ENCODE measurements at places on chromosomes 13 and 19. TPM values are rescaled to one million over a fixed set of nuclear protein-coding genes. Genes with fewer than 3 reads are reported as not detected.

DNA sequence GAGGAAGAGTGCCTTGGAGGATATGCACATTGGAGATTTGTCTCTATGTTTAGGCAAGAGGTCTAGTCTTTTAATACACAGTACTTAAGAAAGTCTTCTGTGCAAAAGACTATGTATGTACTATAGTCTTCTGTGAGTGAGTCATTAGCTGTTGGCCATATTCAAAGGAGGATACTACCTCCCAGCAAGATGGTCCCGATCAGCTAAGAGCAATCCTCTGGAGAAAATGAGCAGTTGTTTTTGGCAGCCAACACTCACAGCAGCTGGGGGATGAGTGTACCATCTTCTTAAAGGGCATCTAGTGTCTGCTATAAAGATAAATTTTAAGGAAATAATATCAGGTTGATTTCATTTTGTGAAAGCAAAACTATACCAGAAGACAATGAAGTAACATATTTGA, 487.8 kb downstream of the KCTD12 start:
- H3K27ac ChIP-seq = no peak overlapping the region
- no peaks in the 10 kb centered on the region for H3K4me1 ChIP-seq

DNA sequence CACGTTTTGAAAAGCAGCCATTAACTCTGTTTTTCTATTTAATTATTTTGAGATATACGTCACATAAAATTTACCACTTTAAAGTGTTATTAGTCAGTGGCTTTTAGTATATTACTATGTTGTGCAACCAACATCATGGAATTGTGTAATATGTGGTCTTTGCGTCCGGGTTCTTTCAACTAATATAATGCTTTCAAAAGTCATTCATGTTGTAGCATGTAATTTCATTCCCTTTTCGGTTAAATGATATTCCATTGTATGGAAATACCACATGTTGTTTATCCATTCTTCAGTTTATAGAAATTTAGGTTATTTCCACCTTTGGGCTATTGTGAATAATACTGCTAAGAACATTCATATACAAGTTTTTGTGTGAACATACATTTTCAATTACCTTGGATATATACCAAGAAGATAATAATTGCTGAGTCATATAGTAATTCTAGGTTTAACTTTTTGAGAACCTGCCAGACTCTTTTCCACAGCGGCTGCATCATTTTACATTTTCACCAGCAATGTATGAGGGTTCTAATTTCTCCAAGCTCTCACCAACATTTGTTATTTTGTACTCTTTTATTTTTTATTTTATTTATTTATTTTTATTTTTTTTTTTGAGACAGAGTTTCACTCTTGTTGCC, 28.1 kb upstream of the CLDN10 start:
- no peak for DNase-seq

DNA sequence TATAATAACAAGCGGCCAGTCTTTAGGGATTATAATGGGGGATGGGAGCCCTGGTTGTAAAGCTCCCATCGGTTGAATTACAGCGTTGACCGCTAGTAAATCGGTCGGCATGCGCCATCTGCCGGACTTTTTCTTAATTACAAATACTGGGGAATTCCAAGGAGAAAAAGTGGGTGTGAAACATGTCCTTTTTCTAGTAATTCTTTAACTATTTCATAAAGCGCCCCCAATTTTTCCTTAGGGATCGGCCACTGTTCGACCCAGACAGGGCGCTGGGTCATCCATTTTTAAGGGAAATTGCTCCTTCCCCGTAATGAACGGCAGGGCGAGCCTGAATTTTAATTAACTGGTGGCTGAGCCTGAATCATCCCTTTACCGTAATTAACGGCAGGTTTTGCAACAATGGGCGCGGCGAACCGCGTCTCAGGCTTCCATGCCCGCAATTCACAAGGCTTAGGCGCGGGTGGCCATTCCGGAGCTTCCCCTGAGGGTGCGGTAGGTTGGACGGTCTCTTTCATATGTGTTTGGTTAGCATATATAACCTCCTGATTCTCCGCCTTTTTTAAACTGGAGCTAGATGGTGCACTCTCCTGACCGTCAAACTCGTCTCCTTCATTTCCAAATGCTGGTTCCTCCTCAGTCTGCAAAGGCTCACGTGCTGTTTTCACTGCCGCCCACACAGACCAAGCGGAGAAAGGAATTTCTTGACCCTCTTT, 30.2 kb upstream of the EVI5L start:
- H3K27ac ChIP-seq = no peak overlapping the region
- H3K4me1 ChIP-seq = peaks cover 5% of the 10 kb centered on the region
- no peaks in the 10 kb centered on the region for H3K36me3 ChIP-seq
- no peaks in the 10 kb centered on the region for H3K27me3 ChIP-seq

- no peak overlapping the region for H3K27ac ChIP-seq
- DNase-seq = no peak
- H3K36me3 ChIP-seq = no peaks in the 10 kb centered on the region
- H3K4me1 ChIP-seq = no peaks in the 10 kb centered on the region
These were observed 1147.5 kb downstream of the DIAPH3 start for GRCh38 chr13:59016250-59016649.

DNA sequence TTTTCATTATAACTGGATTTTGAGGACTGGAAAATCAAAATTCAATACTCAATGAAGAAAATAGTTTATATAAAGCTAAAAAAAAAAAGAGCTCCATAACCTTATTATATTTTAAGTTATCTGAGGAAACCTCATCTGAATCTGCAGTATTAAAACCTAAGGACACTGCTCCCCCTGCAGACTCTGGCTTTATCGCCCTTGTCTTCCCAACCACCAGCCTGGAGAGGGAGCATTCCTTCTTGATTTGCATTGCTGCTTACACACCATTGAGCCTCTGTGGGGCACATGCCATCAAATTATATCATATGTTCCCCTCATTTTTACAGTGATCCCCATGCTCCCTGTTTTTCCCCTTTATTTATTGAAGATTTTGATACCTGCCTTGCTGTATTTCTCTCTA, 871.4 kb upstream of the GPC6 start:
- H3K4me1 ChIP-seq = no peaks in the 10 kb centered on the region
- no peaks in the 10 kb centered on the region for H3K27me3 ChIP-seq
- no peak overlapping the region for H3K27ac ChIP-seq
- no peaks in the 10 kb centered on the region for H3K36me3 ChIP-seq
- no peak overlapping the region for H3K4me3 ChIP-seq
- DNase-seq = no peak

GRCh38 chr19:7561325-7561724, 25.8 kb downstream of the PNPLA6 start:
- H3K4me3 ChIP-seq = no peak overlapping the region
- no peak overlapping the region for H3K27ac ChIP-seq
- no peaks in the 10 kb centered on the region for H3K27me3 ChIP-seq
- no peak for DNase-seq
- H3K4me1 ChIP-seq = no peaks in the 10 kb centered on the region

- H3K4me3 ChIP-seq = no peak overlapping the region
- H3K27me3 ChIP-seq = no peaks in the 10 kb centered on the region
- no peak overlapping the region for H3K27ac ChIP-seq
- H3K4me1 ChIP-seq = no peaks in the 10 kb centered on the region
- no peak for DNase-seq
- no peaks in the 10 kb centered on the region for H3K36me3 ChIP-seq
These were observed 122.0 kb downstream of the UQCRFS1 start for GRCh38 chr19:29090783-29091526.

DNA sequence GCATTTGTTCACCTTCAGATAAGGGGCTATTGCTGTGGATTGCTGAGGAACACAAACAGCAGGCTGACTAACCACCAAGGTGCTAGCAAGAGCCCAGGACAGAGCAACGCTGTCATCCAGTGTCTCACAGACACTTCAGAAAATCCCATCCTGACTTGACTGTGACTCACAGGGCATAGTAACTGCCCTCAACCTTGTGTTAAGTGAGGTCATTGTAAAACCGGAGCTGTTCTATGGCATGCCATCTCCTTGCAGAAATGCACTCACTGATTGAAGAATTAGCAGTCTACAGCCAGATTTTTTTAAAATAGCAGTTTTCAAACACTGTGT, 51.1 kb downstream of the TNFRSF19 start:
- no peak for DNase-seq
- H3K4me1 ChIP-seq = no peaks in the 10 kb centered on the region
- no peaks in the 10 kb centered on the region for H3K36me3 ChIP-seq
- H3K27ac ChIP-seq = no peak overlapping the region
- H3K4me3 ChIP-seq = no peak overlapping the region
- H3K27me3 ChIP-seq = no peaks in the 10 kb centered on the region

DNA sequence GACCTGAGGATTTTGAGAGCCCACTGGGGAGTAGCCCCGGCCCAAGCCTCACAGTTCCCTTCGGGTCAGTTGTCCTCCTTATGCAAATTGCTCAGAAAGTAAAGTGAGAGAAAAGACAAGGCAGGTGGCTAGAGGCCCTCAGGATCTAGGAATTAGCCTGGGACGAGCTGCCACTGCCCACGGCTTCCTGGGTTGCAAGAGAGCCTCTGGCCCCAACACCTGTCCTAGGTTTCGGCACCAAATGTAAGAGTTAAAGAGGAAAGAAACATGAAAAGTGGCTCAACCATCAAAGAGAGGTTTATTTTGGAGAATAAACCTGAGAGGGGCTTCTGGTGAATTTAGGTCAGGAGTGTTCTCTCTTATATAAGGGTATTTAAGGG, 25.6 kb downstream of the TMEM255B start:
- H3K27me3 ChIP-seq = no peaks in the 10 kb centered on the region
- H3K4me3 ChIP-seq = no peak overlapping the region
- no peaks in the 10 kb centered on the region for H3K4me1 ChIP-seq
- no peak overlapping the region for H3K27ac ChIP-seq
- DNase-seq = no peak
- no peaks in the 10 kb centered on the region for H3K36me3 ChIP-seq

GRCh38 chr13:96982672-96983071, 11.6 kb downstream of the OXGR1 start:
- no peak overlapping the region for H3K27ac ChIP-seq
- no peaks in the 10 kb centered on the region for H3K36me3 ChIP-seq
- H3K27me3 ChIP-seq = no peaks in the 10 kb centered on the region
- DNase-seq = no peak
- H3K4me3 ChIP-seq = no peak overlapping the region
- H3K4me1 ChIP-seq = no peaks in the 10 kb centered on the region

GRCh38 chr13:92143766-92144165, 745.3 kb downstream of the GPC5 start:
- no peak for DNase-seq
- no peaks in the 10 kb centered on the region for H3K36me3 ChIP-seq
- H3K4me1 ChIP-seq = peaks cover 9% of the 10 kb centered on the region
- H3K27ac ChIP-seq = no peak overlapping the region
- no peak overlapping the region for H3K4me3 ChIP-seq

- H3K4me1 ChIP-seq = no peaks in the 10 kb centered on the region
- no peak for DNase-seq
- H3K27me3 ChIP-seq = no peaks in the 10 kb centered on the region
- no peaks in the 10 kb centered on the region for H3K36me3 ChIP-seq
- H3K27ac ChIP-seq = no peak overlapping the region
- no peak overlapping the region for H3K4me3 ChIP-seq
These were observed 8.8 kb downstream of the NOTCH3 start for GRCh38 chr19:15191982-15192381.

DNA sequence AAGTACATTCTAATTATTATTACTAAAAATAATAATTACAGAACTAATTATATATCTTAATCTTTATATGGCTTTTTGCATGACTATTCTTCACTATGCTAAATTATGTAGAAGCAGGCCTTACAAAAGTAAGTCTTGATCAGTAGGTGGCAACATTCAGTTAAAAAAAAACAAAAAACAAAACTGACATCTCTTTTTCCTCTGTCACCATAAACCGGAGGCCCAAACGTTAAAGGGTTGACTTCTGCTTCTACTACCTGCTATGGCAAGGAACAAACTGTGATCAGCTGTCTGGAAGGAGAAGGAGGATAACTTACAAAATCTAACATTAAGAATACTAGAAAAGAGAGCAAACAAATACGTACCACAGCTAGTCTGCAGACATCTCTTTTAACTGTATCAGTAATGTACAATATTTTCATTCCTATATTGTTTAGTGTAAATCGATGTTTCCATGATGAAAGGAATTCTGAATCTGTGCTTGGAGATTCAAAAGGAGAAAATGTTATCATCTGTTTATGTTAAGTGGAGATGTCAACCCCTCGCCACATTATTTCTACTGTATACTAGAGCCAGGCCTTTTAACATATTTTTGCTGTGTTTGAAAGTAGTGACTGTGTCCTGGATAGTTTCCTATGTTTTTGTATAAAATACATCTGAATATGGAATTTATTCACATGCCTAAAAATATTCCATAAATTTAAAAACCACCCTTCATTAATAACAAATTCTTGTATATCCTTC, 1525.4 kb downstream of the SLITRK1 start:
- no peak overlapping the region for H3K4me3 ChIP-seq
- no peaks in the 10 kb centered on the region for H3K36me3 ChIP-seq
- no peak overlapping the region for H3K27ac ChIP-seq
- H3K4me1 ChIP-seq = no peaks in the 10 kb centered on the region

- no peaks in the 10 kb centered on the region for H3K36me3 ChIP-seq
- H3K27me3 ChIP-seq = no peaks in the 10 kb centered on the region
- no peak for DNase-seq
- H3K4me3 ChIP-seq = no peak overlapping the region
- no peaks in the 10 kb centered on the region for H3K4me1 ChIP-seq
- H3K27ac ChIP-seq = no peak overlapping the region
These were observed 234.6 kb downstream of the POSTN start for GRCh38 chr13:37364007-37364406.

GRCh38 chr13:110715395-110716246, 2.1 kb downstream of the ING1 start:
- no peaks in the 10 kb centered on the region for H3K27me3 ChIP-seq
- DNase-seq = peak; percentile 99
- H3K27ac ChIP-seq = peak overlapping the region; percentile 94
- peaks cover 5% of the 10 kb centered on the region for H3K36me3 ChIP-seq

GRCh38 chr13:101155920-101156319, 260.4 kb downstream of the NALCN start:
- no peaks in the 10 kb centered on the region for H3K36me3 ChIP-seq
- H3K4me3 ChIP-seq = no peak overlapping the region
- H3K27ac ChIP-seq = no peak overlapping the region
- H3K4me1 ChIP-seq = no peaks in the 10 kb centered on the region

GRCh38 chr13:101545521-101545920, 93.0 kb downstream of the ITGBL1 start:
- no peaks in the 10 kb centered on the region for H3K4me1 ChIP-seq
- no peak overlapping the region for H3K4me3 ChIP-seq
- no peak for DNase-seq
- no peak overlapping the region for H3K27ac ChIP-seq
- no peaks in the 10 kb centered on the region for H3K36me3 ChIP-seq

DNA sequence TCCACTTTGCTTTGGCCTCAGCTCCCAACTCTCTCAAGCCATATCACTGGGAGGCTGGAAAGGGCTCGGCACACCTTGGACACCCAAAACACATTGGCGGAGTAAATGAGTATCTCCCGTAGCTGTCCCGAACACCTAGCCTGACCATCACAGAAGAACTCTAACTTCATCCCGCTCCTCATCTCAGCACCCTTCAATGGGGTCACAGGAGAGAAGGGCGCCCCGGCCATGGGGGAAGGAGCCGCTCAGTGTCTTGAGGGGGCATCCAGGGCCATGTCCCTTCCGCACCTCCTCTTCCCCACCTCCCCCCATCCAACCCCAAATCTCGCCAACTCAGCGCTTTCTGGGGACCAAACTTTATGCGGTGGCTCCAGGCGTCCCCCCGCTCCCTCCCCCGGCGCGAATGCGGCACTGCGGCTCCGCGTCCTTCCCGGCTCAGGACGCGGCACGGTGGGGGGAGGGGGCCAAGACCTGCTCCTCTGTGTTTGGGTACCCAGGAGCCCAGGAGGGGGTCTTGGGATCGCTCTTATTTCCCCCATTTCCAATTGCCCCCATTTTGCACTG, 3.0 kb downstream of the KCNC3 start:
- no peaks in the 10 kb centered on the region for H3K4me1 ChIP-seq
- no peak overlapping the region for H3K27ac ChIP-seq
- no peak for DNase-seq
- no peaks in the 10 kb centered on the region for H3K27me3 ChIP-seq
- no peak overlapping the region for H3K4me3 ChIP-seq

Gene MBOAT7
- 31.0 TPM for total RNA-seq

Gene EDDM13
- not detected for total RNA-seq

Gene CYP2A6
- total RNA-seq = 3,618 TPM

Measured in right lobe of liver (tissue), 6 donors.